Fibroblast of skin of abdomen (primary cell): ENCODE measurements at places on chromosomes 6 and 20.

DNA sequence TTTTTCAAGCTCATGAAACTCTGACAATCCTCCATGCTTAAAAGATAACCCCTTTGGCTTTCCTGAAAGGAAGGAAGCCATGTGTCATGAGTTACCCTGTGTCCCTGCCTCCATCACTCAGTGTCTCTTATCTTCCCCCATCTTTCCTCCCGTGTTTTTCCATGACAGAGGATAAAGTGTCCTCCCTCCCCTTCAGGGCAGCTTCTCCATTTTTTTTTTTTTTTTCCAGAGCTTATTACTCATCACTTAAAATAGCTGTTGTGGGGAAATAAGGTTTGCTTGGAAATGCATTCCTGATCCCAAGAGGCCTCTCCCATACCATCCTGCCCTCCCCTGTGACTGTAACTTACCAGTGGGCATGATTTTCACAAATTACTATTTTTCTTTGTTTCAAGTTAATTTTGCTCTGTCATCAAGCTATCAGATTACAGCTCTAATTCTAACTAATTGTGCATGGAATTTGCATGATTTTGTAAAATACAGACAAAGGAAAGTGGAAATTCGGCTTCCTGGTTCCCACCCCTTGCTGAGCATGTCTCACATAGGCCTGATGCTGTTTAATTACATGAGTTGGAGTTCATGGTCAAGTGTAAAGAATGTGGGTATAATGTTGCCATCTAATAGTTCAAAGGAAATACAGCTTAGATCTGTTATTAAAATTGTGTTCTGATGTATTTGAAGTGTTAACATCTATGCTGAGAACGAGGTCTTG is 614.5 kb upstream of the FLRT3 start:
- DNase-seq: peak; percentile 79

- DNase-seq: no peak
Measured at GRCh38 chr6:157267109-157267611, 56.2 kb downstream of the TMEM242 start.

GRCh38 chr6:10412461-10413261 is 2.2 kb downstream of the TFAP2A start:
- peak; percentile 10 for DNase-seq

DNA sequence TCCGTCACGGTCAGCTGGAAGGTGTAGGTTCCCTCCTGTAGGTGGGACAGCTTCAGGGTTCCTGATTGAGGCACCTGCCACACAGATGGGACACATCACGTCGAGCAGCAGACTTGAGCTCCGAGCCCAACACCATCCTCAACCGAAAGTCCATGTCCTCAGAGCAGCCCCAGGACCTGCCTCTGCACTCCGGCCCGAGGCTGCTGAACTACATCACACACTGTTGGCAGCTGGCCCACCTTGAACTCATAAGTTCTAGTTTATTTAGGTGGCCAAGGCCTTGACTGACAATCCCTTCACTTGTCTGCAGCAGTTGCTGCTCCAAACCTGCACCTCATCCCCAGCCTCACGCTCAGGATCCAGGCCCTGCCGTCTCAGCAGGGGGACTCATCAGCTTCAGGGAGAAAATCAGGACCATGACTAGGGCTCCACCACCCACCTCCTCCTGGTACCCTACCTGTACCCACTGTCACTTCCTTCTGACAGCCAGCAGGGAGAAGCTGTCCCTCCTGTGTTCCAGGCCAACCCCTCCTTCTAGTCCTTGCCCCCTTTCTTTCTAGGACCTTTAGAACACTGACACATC is 21.0 kb downstream of the LRP11 start:
- DNase-seq: no peak

- no peak for DNase-seq
Measured at GRCh38 chr6:133606852-133607251, 282.1 kb upstream of the TCF21 start.

DNA sequence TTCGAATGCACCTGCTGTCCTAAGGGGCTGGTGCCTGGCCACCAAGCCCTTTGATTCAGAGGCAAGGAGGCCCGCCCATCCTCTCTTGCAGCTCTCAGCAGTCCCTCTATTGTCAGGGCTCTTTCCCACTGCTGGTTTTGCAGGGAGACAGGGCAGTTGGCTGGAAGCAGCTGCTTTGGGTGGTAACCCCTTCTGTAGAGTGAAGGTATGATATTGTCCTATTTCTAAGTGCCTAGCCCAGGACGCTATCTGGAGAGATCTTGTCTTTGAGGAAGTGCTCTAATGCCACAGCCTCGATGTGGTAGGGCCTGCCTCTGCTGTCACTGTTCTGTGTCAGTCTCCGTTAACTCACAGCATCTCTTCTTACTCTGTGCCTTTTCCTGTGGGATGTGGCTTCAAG is 5.6 kb downstream of the PLCG1 start:
- no peak for DNase-seq

GRCh38 chr6:146315381-146316174 is 228.1 kb upstream of the RAB32 start:
- DNase-seq: no peak

DNA sequence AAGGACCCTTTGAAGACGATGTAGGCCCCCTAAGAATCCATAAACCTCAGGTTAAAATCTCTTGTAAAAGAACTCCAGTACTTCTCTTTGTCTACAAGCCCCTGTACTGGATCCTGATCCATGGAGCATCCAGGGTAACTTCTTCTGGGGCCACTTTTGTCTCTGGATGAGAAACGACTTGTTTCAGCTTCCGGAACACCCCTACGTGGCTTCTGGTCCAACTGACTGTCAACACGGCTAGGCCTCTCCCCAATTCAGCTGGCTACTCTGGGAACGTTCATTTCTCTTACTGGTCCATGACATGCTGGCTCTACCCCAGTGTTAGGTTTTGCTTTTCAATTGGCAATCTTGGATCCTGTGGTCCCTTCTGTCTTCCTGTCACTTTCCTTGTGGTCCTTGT is 198.0 kb downstream of the BACH2 start:
- DNase-seq: no peak

- DNase-seq: no peak
Measured at GRCh38 chr6:83696674-83697073, 12.2 kb downstream of the SNAP91 start.

DNA sequence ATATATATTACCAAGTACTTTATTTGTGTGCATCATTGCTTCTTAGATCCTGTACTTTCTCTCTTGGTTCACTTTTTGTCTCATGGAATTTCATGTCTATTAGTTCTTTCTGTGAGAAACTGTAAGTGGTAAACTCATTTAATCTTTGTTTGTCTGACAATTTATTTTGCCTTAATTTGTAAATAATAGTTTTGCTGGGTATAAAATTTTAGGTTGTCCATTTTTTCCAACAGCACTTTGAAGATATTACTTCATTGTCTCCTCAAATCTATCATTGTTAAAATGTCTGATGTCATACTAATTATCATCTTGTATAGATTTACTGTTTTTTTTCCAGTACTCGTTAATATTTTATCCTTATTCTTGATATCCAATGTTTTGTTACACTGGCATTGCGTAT is 205.2 kb upstream of the CDYL start:
- DNase-seq: no peak
